ENCODE measurements at places on chromosomes 13 and 19. TPM values are rescaled to one million over a fixed set of nuclear protein-coding genes. Genes with fewer than 3 reads are reported as not detected.

FXYD3 gene
- polyA plus RNA-seq = not detected

MYBPC2 gene
- not detected for polyA plus RNA-seq

ATP4B gene
- not detected for polyA plus RNA-seq

LTBP4 gene
- polyA plus RNA-seq = 70.3 TPM

KLK4 gene
- not detected for polyA plus RNA-seq

PEAK3 gene
- 0.04 TPM for polyA plus RNA-seq

Measured in AG04450 (cell line).